Right renal cortex interstitium (tissue), 3 donors: ENCODE measurements at places on chromosomes 4 and X. TPM values are rescaled to one million over a fixed set of nuclear protein-coding genes. Genes with fewer than 3 reads are reported as not detected.

FANCB gene
- 3.8 TPM for polyA plus RNA-seq

WNK3 gene
- polyA plus RNA-seq = 4.7 TPM

NDNF gene
- polyA plus RNA-seq = 64.6 TPM

TXK gene
- polyA plus RNA-seq = 1.0 TPM

NR0B1 gene
- polyA plus RNA-seq = 0.18 TPM

HERC6 gene
- 10.2 TPM for polyA plus RNA-seq

SLC25A31 gene
- polyA plus RNA-seq = not detected

EXOC1L gene
- polyA plus RNA-seq = not detected

PAGE2B gene
- polyA plus RNA-seq = not detected

USP17L25 gene
- polyA plus RNA-seq = not detected

CFAP99 gene
- polyA plus RNA-seq = 0.55 TPM

SPANXB1 gene
- not detected for polyA plus RNA-seq

DNA sequence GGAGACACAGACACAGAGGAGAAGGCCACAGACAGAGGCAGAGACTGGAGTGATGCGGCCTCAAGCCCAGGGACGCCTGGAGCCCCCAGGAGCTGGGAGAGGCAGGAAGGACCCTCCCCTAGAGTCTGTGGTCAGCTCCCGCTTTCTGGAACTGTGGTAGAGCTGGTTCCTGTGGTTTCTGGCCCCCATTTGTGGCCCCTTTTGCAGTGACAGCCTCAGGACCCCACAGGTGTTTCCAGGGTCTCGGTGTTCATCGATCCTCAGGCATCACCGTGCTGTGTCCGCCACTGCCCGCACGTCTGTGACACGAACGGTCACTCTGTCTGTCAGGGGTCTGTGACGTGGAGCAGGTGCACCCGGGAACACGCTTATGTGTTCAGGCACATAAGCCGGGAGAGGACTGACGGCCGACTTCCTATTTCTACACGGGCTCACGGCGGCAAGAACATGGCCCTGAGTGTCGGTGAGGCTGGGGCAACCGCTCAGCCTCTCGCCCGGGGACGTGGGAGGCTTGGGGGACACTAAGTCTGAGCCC, 7.9 kb downstream of the GTPBP6 start:
- DNase-seq = no peak

- DNase-seq = no peak
Observed at GRCh38 chr4:127118681-127119080, 514.1 kb upstream of the INTU start.

GRCh38 chr4:139208404-139208945, 31.5 kb upstream of the ELF2 start:
- no peak for DNase-seq

DNA sequence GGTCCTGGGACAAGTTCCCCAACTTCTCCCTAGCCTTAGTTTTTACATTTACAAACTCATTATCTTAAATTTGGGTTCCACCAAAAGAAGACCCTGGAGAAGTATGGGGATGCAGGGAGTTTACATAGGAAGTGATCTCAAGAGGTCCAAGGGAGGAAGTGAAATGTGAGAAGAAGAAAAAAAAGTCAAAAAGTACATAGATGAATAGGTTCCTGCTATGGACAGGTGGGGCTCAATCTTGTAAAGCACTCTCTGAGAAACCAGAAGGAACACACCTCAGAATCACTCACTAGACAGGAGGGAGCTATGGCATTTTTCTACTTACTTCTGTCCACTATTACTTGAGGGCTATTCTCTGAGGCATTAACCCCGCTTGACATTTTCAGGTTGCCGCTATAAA, 56.6 kb downstream of the ARHGAP6 start:
- DNase-seq = no peak

DNA sequence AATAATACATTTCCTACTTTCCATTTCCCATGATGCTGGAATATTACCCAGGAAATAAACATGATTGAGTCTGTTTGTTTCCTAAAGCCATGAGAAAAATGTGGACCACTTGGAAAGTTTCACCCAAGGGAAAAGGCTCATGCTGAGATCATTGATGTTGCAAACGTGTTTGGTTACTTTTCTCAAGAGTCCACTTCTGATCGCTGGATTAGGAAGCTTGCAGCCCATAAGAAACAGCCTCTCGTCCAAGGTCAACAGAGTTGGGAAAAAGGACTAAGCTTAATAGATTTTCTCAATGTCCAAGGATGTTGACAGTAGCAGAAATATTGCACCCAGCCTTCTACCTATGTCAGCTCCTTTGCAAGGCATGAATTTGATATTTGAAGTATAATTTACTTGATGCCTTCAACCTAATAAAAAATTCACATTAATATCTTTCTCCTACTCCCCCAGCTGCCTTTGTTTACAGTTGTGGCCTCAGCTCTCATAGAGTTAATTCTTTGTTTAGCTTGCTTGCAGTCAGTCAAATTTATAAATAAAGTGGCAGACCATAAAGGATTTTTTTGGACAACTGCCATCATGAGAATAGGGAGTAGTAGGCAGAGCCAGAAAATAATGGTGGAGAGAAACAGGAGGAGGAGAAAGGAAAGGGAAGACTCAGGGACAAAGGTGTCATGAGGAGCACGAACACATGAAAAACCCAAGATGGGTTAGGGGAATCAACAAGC, 65.6 kb upstream of the BLTP1 start:
- no peak for DNase-seq

DNA sequence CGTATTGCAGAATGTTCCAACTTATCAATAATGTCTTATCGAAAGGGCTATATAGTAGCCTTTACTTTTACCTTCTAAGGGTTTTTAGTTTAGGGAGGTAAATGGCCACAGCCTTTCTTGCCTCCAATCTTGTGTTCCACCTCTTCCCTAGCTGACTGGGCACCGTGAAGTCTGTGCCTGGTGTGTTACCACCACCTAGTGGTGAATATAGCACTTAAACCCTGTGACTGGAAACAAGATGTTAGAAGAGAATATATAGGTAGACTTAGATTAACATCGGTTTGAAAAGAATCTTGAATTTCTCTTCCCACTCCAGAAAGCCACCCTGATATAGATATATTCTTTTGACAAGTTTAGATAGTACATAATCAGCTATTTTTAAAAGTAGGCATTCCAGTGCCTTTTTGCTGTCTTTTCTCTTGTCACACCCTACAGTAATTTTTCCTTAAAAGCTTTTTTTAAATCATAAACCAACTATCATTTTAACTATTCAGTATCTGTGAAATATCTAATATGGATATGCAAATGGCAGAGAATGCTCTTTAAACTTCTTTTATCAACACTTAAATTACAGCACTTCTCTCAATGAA, 27.8 kb upstream of the ADH7 start:
- peak; percentile 43 for DNase-seq

- no peak for DNase-seq
Observed at GRCh38 chr4:175459571-175459970, 352.5 kb downstream of the GPM6A start.

DNA sequence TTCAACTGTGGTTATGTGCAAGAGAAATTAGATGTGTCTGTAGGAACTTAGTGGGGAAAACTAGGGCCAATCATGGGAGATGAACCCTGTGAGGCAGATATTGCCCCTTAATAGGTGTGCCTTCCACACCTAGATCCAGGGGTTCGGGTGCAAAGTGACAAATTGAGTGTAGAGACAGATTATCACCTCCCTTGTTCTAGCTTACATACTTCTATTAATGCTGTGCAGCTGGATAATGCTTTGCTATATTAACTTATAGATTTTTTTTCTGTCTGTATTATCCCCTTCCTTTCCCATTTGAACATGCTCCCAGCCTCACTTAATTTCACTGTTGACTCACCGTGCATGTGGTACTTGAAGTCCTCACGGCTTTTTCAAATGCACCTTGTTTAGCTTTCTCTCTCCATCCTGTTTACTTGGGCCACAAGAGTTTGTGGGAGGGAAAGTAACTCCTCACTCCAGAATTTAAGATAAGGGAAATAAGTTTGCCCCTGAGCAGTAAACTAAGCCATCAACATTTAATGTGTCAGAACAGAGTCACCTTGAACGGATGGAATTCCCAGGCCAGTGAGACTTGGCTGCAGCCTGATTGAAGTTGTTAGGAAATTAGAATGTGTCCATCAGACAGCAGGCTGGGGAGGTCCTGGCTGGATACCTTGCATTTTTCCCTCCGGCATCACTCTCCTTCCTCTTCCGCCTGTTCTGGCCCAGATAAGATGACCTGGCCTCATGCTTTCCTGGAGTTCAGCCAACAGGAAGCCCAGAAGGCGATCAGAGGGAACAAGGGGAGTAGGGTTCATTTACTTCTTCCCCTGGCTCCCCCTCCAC, 478.4 kb downstream of the BCOR start:
- DNase-seq = no peak

- peak; percentile 31 for DNase-seq
Observed at GRCh38 chrX:111095974-111096895, at the start of gene PAK3. TSS of gene PAK3 (plus strand) at chrX:111096191. CDS start at chrX:111123104, 26,913 bp downstream.

GRCh38 chr4:111556141-111556781, 589.0 kb upstream of the FAM241A start:
- DNase-seq = no peak

GRCh38 chr4:56512166-56512565, 6.6 kb downstream of the ARL9 start:
- DNase-seq = no peak
